ENCODE measurements at places on chromosomes 3 and 15. TPM values are rescaled to one million over a fixed set of nuclear protein-coding genes. Genes with fewer than 3 reads are reported as not detected.

- no peak for DNase-seq
Observed at GRCh38 chr15:55327387-55327786, 8.4 kb downstream of the PIGB start.

DNA sequence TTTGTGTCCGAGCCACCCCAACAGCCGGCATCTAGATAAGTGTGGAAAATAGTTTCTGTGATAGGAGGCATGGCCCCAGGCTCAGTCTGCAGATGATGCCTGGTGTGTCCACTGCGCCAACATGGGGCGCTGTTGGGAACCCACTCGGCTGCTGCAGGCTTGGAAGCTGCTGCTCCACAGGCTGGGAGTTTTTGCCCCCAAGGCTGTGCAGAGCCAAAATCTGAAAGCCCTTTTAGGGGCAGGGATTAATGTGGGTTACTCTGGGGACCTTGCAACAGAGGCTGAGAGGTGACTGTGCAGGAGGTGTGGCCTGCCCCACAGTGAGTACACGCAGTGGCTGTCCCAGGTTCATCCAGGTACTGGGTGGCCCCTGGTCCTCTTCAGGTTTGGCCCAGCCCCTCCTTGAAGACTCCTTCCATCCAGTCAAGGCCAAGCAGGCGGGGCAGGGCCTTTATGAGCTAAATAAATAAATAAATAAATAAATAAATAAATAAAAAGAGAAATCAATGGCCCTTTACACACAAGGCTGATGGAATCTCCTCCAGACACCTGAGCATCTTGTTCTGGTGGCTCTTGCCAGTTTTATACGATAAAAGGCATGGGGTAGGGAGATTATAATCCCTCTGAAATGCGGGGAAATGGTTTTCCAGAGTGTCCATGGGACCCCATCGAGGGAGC lies 73.8 kb downstream of the AAGAB start:
- DNase-seq: no peak

DNA sequence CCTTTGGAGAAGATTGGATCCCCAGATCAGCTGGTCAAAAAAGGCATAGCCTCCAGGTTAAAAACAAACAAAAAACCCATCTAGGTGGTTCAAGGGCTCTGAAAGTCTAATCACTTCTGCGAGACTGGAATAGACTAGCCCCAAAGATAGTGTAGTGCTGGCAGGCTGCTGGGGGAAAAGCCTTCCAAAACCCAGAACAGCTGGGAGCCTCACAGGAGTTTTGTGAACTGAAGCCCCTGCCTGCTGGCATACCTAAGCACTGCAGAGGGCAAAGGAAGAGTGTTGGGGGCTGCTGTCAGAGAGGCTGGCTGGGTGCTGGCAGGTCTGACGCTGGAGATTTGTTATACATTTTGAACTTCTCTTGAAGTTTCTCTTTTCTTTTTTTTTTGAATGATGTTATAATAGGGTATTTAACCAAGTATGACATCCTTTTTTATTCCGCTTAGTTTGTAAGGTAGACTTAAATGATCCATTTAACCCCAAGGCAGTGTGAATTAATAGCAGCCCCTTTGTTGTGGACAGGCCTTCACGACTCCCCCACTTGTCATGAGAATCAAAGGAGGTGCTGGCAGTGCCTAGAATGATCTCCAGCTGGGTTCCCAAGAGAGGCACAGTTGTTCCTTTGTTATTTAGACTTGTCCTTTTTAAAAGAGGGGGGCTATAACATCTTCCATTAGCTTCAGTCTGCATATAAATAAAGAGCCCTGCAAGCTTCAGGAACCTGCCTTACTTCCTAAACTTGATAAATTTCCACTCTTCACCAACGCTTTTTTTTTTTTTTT lies 53.9 kb downstream of the CRTC3 start:
- no peak for DNase-seq

- DNase-seq: no peak
Observed at GRCh38 chr3:150220041-150220440, 188.1 kb upstream of the TSC22D2 start.

DNA sequence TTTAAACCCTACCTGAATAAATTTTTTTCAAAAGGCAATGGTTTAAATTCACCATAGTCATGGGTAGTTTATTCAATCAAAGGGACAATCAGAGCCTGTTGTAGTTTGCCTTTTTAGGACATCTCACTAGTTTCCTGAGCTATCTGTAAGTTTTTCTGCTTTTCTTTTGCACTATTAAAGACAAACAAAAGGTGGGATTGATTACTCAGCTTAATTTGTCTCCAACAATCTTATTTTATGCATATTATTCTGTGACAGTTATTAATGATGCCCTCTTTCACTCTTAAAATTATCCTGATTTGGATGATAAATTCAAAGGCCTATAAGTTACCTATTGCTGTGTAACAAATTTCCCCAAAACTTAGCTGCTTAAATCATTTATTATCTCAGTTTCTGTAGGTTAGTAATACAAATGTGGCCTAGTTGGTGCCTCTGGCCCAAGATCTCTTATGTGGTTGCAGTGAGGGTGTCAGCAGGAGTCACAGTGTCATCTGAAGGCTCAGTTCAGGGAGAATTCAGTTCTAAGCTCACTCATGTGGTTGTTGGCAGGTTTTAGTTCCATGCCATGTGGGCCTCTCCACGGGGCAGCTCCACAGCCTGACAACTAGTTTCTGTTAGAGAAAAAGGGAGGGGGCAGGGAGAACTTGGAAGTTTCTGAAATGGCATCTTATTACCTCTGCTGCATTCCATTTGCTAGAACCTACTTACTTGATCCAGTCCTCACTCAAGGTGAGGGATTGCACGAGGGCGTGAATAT lies 16.0 kb downstream of the ARMC8 start:
- DNase-seq: no peak

DNA sequence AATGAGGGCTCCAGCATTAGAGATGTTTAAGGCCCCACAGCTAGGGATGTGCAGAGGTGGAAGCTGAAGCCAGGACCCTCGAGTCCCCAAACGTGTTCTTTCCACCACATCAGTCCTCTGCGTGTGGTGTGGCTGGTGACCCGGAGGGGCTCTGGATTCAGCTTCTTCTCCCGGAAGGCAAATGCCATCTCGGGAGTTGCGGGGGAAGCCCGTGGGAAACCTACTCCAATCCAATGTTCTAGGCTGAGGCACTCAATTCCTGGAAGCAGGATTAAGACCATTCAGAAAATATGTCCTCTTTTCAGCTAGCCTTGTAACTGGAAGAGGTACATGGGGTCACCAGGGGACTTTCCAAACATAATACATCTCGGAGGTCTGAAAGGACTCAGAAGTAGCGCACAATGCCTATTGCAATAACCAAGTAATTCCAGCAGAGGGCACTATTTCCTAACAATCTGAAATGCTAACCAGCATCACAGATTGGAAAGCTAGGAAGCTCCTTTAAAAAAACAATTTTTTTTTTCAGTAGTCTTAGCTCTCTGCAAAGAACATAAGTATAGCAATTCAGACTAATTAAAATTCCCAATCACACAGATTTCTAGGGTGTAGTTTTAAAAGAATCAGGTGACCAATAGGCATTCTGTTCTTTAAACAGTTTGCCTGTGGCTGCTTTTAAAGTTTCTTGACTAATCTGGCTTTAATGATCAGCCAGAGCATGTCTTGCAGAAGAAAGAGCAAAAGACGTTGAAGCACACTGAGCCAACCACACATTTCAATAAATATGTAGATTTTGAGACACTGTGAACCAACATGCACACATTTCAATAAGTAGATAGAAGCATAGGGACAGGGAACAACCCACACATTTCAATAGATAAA lies 36.1 kb downstream of the BNC1 start:
- no peak for DNase-seq

GRCh38 chr3:142243134-142243533 lies 17.7 kb upstream of the GK5 start:
- DNase-seq: no peak

The GLDN gene
- total RNA-seq: 1.5 TPM

The GAP43 gene
- total RNA-seq: 12.2 TPM

The IGSF10 gene
- 1.8 TPM for total RNA-seq

The MAP6D1 gene
- 0.55 TPM for total RNA-seq

Data from sigmoid colon (tissue), 7 donors.